ENCODE measurements at places on chromosomes 16 and 17.

DNA sequence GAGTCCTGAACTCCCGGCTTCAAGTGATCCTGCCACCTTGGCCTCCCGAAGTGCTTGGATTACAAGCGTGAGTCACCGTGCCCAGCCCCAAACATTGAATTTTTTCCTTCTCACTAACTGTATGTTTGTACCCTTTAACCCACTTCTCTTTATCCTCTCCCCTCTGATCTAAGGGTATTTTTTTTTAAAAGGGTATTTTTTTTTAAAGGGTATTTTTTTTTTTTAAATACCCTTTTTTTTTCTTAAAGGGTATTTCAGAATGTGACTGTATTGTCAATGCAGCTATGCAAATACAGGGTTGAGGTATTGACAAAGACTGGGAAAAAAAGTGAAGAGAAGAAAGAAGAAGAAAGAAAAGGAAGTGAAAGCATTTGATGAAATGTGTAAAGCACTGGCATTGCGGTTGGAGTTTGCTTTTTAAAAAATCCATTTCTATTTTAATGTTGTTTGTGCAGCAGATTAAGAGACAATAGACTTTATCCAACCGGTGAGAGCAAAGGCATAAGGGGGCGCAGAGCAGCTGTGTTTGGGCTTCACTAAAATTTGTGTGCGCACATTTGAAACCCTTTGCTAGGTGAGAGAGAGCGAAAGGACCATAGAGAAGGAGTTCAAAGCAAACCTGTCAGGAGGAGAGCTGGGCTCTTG, 42.4 kb downstream of the SYT17 start:
- no peak for DNase-seq

GRCh38 chr16:54677308-54677950, 253.2 kb upstream of the IRX5 start:
- no peak for DNase-seq

- no peak for DNase-seq
Observed at GRCh38 chr17:34156741-34157589, 98.1 kb upstream of the CCL2 start.

GRCh38 chr17:29714146-29714545, 91.4 kb upstream of the CORO6 start:
- DNase-seq: no peak

GRCh38 chr17:16997514-16998429, 25.9 kb upstream of the TNFRSF13B start:
- no peak for DNase-seq

DNA sequence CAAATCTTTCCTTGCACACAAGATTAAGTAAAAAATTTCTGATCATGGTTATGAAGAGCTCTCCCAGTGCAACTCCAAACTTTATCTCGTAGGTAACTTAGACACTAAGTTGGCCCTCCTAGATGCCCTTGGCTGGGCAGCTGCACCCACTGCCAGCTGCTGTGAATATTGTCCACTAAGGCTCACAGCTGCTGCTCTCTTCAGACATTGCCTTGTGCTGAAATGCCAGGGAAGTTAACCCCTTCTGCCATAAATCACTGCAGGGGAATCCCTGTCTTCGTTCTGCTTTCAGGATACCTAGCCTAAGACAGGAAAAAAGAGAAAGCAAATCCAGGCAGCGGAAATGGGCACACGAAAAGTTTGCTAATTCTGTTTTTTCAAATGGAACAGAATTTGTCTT, 106.4 kb downstream of the IRX5 start:
- no peak for DNase-seq

DNA sequence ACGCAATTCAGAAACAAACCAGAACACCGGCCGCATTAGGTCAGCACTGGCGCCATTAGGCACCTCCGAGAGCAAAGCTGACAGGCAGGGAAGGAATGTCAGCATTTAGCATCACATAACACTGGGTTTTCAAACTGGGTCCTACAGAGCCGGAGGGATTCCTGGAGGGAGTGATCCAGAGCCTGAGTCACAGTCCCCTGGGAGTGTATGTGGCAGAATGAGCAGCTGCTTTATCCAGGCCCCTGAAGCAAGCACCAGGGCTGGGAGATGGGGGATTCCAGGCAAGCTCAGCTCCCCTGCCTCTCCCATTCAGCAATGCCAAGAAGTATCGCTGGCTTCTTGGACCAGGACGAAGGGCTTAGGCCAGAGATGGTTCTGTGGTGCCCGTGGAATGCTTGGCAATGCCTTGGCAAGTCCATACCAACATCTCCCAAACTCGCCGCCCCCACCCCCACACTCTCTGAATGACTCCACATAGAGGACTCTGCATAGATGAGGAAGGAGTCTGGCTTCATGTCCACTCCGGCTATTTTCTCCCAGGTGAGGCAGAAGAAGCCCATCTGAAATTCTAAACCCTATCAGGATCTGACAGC, 20.4 kb downstream of the GAS7 start:
- peak; percentile 58 for DNase-seq

DNA sequence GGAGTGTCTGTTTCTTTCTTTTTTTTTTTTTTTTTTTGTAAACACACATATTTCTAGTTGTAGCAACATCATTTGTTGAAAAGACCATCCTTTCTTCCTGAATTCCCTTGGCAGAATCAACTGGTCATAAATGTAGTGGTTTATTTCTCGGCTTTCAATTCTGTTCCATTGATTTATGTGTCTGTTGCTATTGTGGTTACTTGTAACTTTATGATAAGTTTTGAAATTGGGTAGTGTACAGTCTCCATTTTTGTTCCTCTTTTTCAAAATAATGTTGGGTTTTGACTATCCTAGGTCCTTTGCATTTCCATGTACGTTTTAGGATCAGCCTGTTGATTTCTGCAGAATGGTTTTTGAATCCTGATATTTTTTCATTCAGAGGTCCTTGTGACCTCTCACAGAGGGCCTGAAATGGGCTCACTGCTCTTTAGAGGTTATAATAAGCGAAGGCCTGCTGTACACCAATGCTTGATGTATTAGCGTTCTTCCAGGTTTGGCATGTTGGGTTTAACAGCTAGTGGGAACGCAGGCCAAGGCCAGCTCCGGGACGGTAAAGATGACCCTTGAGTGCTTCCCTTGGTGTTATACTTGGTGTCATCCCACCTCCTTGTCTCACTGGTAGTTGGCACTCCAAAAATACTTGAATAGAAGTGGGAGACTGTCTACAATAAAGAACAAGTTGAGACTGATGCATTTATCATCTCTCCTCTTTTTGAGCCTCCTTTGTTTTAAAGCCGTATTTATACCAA, 43.8 kb downstream of the ZNRF1 start:
- DNase-seq: no peak

DNA sequence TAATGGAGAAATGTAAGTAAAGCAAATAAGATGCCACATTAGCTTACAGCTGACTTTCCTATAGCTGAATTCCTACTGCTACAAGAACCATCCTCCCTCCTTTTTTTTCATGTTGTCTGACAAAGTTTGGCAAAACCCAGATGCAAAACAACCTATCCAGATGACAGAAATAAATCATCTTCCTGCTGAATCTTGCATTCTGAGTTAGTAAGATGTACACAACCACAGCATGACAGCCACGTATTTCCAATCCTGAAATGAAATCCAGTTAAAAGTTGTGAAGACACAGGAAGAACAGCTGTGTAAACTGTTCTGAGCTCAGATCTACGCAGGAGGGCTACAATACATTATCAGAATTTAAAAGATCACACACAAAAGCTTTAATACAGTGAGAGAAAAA, 5.1 kb upstream of the DHX33 start:
- no peak for DNase-seq

GRCh38 chr16:28910086-28911031, 14.7 kb downstream of the RABEP2 start:
- no peak for DNase-seq

- DNase-seq: no peak
Observed at GRCh38 chr17:15257796-15258512, 7.2 kb downstream of the PMP22 start.

- DNase-seq: no peak
Observed at GRCh38 chr16:7390974-7391373, 58.3 kb downstream of the RBFOX1 start.

DNA sequence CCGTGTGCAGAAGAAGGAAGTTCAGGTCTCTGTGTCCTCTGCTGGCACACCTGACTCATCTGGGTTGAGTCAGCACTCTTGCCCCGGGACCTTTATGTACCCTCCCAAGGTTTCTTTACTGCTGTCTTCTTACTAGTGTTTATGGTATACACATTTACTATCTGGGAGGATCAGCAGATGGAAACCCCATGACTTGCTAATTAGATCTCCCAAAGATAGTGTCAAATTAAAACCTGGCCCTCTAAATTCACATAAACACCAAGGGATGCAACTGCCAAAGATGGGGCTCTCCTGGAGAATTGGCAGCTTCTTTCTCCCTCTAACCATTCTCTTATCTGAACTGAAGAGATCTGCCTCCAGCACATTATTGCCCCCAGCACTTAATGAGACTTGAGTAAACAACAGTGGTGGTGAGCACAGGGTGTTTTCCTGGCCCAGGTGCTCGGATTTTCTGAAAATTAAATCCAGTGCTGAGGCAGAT, 718.1 kb upstream of the SOX9 start:
- no peak for DNase-seq

GRCh38 chr17:7107012-7107754, 7.4 kb downstream of the ASGR2 start:
- no peak for DNase-seq

DNA sequence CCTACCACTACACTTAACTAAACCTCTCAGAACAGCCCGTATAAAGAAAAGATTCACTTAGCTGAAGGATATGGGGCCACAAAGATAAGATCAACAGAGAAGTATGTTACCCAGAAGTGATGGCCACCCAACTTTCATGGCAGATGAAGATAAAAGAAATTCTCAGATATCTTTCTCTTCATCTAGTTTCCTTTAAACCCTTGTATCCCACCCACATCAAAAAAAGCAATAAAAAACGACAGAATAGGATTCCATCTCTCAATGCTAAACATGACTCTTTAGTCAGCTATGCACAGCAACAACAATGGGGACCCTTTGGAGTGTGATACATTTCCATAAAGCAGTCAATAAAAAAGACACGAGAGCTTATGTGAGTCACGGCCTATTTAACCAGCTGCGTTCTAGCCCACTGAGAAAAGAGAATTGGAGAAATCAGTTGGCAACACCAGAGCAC, 86.6 kb downstream of the SNX11 start:
- no peak for DNase-seq

DNA sequence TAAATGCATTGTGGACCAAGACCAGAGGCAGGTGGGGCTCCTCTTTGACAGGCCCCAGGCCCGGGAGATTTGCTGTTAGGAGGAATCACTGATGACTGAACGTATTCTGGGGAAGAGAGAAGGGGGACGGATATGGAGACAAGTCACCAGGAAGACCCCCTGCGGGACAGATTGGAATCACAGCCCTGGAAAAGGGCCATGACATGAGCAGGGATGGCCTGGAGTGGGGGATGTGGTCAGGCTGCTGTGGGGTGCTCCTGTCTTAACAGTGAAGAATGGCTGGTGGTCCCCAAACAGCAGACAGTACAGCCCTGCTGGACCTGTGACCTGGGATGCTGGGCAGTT, 23.7 kb upstream of the MGAT5B start:
- no peak for DNase-seq

DNA sequence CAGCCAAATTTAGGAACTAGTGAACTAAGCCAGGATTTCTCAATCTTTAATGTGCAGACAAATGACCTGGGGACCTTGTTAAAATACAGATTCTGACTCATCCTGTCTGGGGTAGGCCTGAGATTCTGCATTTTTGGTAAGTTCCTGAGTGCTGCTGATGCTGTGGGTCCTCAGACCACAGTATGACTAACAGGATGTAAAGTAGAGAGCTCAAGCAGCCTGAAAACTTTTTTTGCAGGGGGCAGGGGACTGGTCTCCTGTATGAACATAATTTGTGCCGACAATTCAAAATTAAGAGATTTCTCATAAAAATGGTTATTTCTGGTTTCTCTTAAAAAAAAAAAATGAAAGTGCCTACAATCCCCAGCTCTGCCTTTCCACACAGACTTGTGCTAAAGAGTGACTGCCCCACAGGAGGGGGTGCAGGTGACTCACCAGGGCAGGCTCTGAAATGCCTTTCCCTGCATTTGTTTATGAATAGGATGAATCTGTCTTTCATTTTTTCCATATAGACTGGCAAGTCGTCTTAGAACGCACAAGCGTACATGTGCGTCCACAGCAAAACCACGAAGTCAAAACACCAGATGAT, 271.5 kb downstream of the PHKB start:
- peak; percentile 80 for DNase-seq

- DNase-seq: no peak
Observed at GRCh38 chr17:4807605-4808377, 839 bp downstream of the PLD2 start.

- DNase-seq: no peak
Observed at GRCh38 chr16:7482032-7482431, 149.4 kb downstream of the RBFOX1 start.

GRCh38 chr17:50125420-50125997, 4.5 kb downstream of the SAMD14 start:
- no peak for DNase-seq

DNA sequence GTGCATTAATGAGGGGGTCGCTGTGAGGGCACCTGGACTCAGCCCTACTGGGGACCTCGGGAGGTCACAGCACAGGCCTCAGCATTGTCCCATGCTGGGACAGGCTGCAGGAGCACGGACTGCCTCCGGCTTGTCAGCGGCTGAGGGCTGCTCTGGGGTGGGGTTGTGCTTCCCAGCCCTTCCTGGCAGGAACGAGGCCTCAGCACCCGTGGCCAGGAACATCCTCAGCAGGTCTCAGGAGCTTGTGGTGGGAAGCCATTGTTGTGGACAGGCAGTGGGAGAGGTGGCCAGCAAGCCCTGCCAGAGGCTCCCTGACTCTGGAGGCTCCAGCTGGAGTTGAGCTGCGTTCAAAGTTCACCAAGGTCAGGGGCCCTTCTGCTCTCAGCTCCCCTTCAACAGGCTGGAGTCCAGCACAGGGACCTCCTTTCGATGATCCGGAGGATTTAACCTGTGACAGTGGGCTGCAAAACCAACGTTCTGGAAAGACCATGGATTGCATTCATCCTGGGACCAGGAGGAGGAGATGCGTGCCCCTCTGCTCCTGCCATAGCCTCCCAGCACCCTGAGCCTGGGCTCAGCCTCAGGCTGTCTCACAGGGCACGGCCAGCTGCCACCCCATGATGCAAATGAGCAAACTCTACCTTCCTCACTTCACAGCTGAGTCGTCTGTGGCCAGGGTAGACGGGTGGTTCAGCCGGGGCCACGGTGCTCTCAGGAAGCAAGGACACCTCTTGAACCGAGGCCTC, 32.6 kb downstream of the FOXL1 start:
- DNase-seq: no peak

- DNase-seq: no peak
Observed at GRCh38 chr17:75570772-75571171, 16.8 kb upstream of the MYO15B start.

DNA sequence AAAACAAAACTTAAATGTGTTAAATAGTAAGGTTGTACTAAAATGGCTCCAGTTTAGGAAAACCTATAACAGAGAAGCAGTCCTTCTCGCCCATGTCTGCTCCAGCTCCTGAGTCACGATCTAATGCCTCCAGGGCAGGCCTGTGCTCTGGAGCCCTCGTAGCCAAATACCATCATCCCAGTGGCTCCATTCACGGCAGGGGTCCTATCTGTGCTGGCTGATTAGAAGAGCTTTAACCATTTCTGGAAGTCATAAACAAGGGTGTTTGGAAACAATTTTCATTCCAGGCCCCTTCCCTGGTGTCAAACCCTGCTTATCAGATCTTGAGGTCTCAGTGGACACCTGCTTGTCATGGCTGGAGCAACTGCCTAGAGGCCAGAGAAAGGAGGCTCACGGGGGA, 336.9 kb downstream of the SOX9 start:
- no peak for DNase-seq
